ENCODE measurements at places on chromosomes 5 and 9. TPM values are rescaled to one million over a fixed set of nuclear protein-coding genes. Genes with fewer than 3 reads are reported as not detected.

- no peak for DNase-seq
These were observed 162.2 kb downstream of the SREK1 start for GRCh38 chr5:66306105-66306843.

DNA sequence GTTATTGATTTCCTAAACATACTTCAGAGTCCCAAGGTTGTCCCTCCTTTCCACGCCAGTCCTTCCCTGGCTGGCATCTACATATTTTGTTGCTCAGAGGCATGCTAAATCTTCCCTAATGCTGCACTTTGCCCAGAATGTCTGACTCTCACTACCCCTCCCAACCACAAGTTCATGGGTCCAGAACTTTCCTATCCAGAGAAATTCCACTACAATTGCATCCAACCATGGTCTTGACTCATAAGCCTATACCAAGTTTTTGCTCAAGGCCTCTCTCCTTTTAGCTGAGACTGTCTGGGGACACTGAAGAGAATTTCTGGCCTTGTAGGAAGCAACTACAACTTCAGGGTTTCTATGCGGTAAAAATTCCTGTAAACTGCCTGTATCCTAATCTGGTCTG, 206.3 kb downstream of the BNC2 start:
- no peak for DNase-seq

DNA sequence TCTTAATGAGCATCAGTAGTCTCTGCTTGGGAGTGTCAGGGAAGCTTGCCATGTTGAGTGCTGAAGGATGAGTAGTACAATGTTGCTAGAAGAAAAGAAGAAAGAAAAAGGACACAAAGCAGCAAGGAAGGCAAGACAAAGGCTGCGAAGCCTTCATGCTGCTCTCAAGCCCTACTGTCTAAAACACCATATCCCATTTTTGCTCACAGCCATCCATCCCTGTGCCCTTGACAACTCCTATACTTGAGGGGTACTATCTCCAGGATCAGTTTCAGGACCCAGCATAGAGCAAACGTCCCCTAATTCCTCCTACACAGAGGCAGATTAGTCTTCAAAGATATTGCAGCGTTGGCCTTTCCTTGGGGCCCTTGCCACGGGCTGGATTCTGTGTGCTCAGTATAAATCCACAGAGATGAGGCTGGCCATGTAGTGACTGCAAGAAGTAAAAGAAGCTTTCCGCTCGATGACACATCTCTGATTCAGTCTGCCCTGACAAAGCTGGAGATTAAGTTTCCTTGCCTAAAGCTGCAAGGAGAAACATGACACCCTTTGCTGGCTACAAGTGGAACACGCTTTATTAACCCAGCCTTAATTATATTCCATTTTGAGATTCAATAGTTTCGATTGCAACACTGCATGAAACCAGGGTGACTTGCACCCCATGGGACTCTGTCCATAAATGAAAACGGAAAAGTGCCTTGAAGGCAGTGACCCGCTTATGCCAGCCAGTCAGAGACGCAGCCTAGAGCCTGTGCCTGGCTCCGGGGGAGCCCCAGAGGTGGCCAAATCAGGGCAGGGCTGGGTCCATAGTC, 304.6 kb downstream of the ACTL7B start:
- no peak for DNase-seq

- no peak for DNase-seq
These were observed 8.4 kb upstream of the MXD3 start for GRCh38 chr5:177319913-177320588.

- DNase-seq, result no peak
These were observed 31.0 kb downstream of the GADD45G start for GRCh38 chr9:89635816-89636215.

Gene HAND1
- not detected for total RNA-seq

GRCh38 chr9:76894198-76894597, 11.7 kb downstream of the PRUNE2 start:
- DNase-seq, result peak; percentile 57

- DNase-seq, result no peak
These were observed 34.1 kb downstream of the ZNF483 start for GRCh38 chr9:111559000-111559610.

Gene ANGPTL2
- 5.0 TPM for total RNA-seq

DNA sequence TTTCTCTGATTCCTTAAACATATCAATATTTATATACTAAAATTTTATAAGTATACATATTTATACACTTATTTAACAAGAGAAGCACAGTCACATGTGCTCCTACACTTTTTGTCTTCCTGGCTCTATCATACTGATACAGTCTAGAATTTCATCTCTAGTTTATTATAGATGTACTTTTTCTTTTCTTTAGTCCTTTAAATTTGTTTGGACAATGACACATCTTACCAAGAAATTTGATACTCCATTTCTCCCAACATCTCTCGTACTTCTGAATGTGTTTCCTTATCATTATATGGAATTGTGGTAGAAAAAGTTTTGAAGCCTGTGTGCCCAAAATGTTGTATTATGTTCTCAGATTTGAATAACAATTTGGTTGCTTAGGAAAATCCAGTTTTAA, 104.6 kb downstream of the DMRT2 start:
- DNase-seq, result no peak

DNA sequence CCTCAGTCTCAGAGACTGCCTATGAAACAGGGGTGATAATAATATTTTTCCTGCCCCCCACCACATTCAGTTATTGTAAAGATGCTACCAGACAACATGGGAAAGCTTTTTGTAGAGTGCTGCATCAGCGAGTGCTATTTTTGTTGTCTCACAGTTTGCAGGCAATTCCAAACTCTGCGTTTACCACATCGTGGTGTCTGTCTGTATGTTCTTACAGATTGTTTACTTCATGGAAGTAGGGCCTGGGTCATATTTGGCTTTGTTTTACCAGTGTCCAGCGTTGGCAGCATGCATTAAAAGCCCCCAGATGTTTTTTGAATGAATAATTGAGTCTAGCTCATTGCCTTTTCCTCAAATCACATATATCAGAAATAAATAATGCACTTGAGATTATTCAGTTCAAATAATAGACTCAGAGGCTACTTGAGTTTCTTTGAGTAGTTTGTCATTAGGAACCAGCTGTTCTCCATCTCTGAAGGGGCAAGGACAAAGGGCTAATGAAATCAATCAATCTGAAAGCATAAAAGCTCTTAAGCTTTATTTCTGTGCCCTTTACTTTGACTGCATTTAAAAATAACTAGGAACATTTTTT, 243.7 kb downstream of the CWC27 start:
- no peak for DNase-seq

Gene IFNB1
- not detected for total RNA-seq

Gene CARD6
- total RNA-seq, result 2.8 TPM

GRCh38 chr5:177209610-177210009, 76.0 kb downstream of the NSD1 start:
- DNase-seq, result no peak

Gene CCL21
- not detected for total RNA-seq

DNA sequence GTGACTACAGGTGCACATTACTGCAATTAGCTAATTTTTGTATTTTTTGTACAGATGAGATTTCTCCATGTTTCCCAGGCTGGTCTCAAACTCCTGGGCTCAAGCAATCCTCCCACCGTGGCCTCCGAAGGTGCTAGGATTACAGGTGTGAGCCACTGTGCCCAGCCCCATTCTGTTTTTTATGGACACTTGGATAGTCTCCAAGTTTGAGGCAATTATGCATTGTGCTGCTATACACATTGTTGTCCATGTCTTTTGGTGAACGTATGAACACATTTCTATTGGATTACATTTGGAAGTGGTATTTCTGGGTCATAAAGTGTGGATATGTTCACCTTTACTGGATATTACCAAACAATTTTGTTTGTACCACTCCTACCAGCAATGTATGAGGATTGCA, 22.4 kb upstream of the PLPP1 start:
- DNase-seq, result no peak

Gene C9
- total RNA-seq, result not detected

DNA sequence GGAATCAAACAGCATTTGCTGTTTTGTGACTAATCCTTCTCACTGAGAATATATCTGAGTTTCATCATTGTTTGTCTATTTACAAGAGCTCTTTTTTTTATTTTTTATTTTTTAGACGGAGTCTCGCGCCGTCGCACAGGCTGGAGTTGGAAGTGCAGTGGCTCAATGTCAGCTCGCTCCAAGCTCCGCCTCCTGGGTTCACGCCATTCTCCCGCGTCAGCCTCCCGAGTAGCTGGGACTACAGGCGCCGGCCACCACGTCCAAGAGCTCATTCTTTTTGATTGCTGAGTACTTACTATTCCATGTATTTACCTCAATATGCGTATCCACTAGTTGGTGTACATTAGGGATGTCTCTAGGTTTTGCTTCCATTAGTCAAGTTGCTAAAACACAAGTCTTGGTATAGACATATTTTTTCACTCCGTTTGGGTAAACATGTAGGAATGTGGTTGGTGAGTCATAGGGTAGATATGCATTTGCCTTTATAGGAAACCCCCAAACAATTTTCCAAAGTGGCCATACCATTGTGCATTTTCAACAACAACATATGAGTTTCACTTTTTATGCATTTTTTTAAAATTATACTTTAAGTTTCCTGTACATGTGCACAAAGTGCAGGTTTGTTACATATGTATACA, 1005.0 kb upstream of the CDH10 start:
- no peak for DNase-seq

DNA sequence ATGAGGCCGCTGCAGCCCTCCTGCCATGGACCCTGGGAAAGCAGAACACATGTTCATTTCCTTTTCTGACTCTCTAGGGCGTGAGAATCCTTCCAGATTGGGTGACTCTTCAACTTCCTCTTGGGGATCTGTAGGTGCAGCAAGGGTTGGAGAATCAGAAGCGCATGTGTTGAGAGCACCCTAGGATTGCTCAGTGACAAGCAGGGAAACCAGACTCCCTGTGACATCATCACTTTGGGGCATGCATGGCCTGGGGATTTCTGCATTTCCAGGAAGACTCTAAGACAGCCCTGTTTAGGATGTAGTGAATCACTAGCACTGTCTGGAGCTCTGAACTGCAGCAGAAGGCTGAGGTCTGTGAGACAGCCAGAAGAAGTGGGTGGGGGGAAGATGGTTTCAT, 15.1 kb upstream of the LCP2 start:
- no peak for DNase-seq

Gene PCDHB11
- 8.1 TPM for total RNA-seq

- DNase-seq, result no peak
These were observed 7.6 kb downstream of the BASP1 start for GRCh38 chr5:17224858-17225511.

DNA sequence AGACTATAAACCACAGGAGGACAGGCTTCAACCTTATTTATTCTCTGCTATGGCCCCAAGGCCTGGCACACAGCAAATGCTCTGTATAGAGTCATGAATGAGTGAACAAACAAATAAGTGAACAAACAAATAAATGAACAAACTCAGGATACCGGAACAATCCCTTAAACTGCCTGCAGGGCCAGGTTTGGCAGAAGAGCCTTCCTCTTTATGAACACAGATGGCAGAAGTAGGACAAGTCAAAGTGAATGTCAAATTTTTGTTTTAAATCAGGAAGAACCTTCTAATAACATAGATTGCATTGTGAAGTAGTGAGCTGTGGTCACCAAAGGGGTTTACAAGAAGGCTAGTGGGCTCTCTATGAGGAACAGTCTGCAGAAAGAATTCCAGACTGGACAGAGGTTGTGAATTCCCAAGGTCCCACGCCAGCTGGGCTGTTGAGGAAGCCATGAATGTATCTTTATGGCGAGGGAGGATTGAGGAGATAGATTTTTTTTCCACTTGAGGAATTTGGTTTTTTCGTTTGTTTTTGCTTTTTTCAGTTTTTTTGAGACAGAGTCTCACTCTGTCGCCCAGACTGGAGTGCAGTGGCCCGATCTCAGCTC, 30.3 kb upstream of the STING1 start:
- no peak for DNase-seq

DNA sequence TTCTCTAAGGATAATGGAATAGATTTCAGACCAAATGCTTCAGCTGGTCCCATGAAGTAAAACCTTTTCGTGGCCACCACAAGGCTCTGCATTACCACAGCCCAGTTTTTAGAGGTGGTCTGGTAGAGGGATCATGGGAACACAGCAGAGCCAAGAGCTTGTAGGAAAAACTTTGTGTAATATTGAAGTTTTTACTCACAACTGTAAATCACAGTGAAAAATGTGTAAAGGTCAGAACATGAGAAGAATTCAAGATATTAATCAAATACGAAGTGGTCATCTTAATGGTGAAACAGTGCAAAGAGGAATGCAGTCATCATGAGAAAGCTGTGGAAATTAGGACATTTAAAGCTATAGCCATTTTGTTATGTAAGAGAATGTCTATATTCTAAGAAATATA, 197.5 kb downstream of the NPR3 start:
- no peak for DNase-seq

DNA sequence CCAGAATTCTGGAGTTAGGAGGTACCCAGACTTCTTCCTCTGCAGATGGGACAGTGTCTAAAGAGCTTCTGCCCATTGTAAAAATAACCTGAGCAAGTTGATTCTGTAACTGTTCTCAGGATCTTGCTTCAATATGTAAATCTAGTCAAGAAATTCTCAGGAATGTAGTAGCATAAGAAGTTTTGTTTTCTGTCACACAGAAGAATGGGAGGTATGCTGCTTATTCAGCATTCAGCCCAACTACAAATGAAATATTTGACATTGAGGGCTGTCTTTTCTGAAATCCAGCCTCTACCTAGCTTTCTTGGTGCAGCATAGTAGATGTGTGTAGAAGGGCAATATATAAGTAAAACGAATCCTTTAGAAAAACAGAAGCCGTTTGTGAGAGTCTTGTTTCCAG, 13.8 kb downstream of the MACIR start:
- no peak for DNase-seq

GRCh38 chr9:137168904-137169856, 671 bp downstream of the LRRC26 start:
- peak; percentile 81 for DNase-seq

GRCh38 chr5:116135344-116135743, 50.5 kb downstream of the COMMD10 start:
- DNase-seq, result no peak

DNA sequence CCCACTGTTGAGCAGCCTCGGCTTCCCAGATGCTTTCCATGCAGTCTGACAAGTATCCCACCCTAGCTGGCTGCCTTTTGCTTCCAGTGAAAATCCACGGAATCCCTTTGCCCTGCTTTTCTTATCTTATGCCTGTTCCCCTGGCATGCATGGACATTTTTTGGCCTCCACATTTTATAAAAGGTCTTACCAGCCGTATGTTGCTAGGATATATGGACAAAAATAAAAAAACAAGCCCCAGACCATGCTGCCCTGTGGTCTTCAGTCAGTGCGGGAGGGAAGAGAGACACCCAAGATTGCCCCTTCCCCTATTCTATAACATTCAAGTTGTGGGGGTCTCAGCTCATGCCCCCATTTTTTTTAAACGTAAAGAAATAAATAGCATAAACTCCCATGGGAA, 129.6 kb downstream of the COL23A1 start:
- no peak for DNase-seq

GRCh38 chr5:150122158-150122510, 33.5 kb downstream of the PDGFRB start:
- DNase-seq, result peak; percentile 5

Gene ADGRD2
- total RNA-seq, result not detected

Gene SLC36A2
- total RNA-seq, result not detected

Gene RRAGA
- 145 TPM for total RNA-seq

- no peak for DNase-seq
These were observed 56.6 kb downstream of the RCL1 start for GRCh38 chr9:4849369-4849768.
